ENCODE measurements at places on chromosomes 3 and 15. TPM values are rescaled to one million over a fixed set of nuclear protein-coding genes. Genes with fewer than 3 reads are reported as not detected.

Gene SOX14
- polyA plus RNA-seq, result not detected

Gene CCDC39
- 0.30 TPM for polyA plus RNA-seq

Gene CSPG4
- 3.3 TPM for polyA plus RNA-seq

Gene UNC13C
- polyA plus RNA-seq, result 0.79 TPM

Gene ZNF860
- 0.28 TPM for polyA plus RNA-seq

Gene PRSS50
- polyA plus RNA-seq, result not detected

Gene LYSMD2
- 15.8 TPM for polyA plus RNA-seq

Gene RBPMS2
- polyA plus RNA-seq, result 6.0 TPM

Gene POLQ
- polyA plus RNA-seq, result 0.22 TPM

Gene GOLGA6A
- polyA plus RNA-seq, result not detected

Gene SPRED1
- polyA plus RNA-seq, result 18.9 TPM

DNA sequence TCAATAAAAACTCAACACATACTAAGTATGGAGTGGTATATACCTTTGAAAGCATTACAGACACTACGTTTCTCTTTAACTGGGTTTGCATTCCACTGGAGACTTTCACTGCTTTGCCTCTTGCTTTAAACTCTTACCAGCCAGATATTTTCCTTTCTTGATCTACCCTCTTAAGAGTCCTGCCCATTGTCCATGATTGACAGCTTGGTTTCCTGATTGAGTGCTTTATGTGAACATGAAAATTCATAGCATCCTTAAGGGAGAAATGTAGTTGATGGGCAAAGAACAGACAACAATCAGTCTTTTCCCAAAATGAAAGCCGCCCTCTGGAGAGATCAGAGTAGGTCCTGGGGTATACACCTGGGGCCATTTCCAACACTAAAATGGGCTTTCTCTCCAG is 78.6 kb downstream of the PTPRG start:
- no peak for DNase-seq

DNA sequence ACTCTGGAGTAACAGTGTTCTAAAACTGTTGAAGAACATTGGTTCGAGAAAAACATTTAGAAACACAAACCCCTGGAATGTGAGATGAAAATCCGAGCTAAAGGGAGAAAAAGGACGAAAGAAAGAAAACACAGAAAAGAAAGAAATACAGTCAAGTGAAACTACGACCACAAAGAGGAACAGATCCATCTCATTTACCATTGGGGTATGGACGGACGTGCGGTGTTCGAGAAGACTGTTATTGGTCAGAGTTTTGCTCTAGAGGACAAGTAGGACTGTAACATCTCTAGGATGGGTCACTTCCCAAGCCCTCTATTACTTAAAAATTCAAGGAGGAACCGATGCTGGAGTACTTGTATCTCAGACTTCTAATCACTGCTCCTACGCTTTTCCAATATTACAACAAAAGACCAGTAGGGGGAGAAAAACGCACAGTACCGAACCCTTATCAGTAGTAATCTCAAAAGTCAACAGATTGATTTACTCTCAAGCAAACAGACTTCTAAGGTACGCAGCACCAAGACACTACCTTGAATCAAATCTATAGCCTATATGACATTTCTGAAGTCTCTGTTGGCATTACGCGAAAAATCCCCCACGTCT is 1.1 kb upstream of the PIK3CA start:
- DNase-seq, result no peak

DNA sequence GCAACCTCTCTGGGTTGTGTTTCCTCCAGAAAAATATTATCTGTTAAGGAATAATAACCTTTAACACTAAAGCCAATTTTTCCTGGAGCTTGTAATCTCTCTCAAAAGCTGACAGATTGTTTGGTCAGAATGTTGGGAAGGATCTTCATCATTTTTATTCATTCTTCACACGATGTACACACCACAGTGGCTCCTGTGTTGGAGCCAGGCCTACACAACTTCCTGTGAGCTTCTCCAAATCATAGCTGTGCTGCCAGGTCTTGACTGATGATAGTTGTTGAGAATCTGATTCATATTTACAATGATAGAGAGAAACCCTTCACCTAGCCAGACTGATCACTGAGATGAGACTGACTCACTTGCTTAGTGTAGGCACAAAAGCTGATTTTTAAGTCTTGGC is 151.0 kb upstream of the ROBO2 start:
- DNase-seq, result no peak

DNA sequence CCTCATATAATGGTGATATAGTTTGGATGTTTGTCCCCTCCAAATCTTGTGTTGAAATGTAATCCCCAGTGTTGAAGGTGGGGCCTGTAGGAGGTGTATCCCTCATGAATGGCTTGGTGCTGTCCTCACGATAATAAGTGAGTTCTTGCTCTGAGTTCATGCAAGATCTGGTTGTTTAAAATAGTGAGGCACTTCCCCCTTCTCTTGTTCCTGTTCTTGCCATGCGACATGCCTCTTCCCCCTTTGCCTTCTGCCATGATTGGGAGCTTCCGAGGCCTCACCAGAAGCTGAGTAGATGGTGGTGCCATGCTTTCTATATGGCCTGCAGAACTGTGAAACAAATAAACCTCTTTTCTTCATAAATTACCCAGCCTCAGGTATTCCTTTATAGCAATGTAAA is 39.2 kb downstream of the REC114 start:
- no peak for DNase-seq

DNA sequence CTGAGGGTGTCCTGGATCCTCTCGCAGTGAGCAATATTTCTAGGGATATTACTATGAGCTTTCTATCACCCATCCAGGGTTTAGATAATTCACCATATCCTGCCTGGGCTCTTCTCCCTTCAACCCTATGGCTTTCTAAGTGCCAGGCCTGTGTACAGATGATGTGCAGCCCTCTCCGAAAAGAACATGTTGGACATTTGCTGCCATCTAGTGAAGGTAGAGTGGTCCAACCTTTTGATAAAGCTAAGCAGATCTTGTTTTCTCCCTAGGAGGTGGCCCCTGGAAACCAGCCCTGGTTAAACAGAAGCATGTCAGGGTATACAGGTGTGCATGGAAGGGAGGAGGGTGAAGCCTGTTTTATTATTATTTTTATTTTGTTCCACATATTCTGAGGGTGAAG is 27.9 kb upstream of the SCN10A start:
- no peak for DNase-seq

DNA sequence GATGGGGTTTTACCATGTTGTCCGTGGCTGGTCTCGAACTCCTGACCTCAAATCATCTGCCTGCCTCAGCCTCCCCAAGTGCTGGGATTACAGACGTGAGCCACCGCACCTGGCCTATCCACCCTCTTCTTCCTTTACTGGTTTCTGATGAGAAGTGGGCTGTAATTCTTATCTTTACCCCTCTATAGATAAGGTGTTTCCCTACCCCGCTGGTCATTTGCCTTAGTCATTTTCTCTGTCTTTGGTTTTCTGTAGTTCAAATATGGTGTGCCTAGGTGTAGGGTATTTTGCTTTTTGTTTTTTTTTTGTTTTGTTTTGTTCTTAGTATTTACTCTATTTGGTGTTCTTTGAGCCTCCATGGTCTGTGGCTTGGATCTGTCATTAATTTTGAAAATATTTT is 41.3 kb downstream of the APBA2 start:
- no peak for DNase-seq

DNA sequence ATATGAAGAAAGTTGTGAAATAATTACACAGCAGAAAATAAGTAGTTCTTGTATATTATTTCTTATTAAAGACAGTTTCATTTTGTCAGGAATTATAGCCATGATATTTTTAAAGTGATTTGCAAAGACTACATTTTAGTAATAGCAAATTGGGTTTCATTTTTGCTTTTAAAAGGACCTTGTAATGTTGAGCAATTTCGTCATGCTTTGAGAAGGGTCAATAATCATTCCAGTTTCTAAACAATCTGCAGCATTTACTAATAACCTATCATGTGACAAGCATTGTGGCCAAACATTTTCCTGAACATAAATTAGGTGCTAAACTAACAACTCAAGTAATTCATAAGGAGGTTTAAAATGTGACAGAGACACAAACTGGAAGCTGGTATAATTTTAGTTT is 214.4 kb upstream of the CBLB start:
- DNase-seq, result no peak

DNA sequence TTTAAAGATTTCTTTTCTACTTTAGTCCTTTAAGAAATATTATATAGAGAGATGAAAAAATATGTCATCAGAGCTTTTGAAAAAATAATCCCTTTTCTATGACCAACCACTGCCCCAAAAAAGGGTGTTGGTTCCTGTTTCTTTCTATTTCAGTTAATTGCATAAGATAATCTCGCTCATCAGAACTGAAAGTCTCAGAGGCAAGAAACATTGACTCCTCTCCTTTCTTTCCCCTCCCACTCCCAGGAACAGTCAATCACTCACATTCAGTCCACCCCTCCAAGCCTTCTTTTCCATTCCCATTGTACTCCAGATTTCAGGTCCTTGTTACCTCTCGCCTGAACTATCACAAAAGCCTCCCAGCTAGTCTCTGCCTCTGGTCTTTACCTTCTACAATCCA is 153.7 kb upstream of the ABI3BP start:
- no peak for DNase-seq

GRCh38 chr15:37291920-37292319 is 191.6 kb upstream of the MEIS2 start:
- no peak for DNase-seq

GRCh38 chr3:143629726-143630125 is 218.5 kb downstream of the SLC9A9 start:
- DNase-seq, result no peak

DNA sequence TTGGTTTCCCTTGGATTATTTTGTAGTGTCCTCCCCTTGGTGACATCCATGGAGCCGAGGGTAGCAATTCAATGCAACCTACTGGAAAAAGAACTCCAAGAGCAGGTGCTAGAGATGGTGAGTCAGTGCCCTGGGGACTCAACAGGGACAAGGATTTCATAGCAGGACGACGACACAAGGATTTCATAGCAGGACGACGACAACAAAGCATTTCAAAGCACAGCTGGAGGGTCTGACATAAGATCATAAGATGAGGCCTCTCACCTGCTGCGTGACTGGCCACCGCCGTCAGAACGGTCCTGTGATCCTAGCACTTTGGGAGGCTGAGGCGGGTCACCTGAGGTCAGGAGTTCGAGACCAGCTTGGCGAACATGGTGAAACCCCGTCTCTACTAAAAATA is 22.5 kb downstream of the NRROS start:
- DNase-seq, result no peak

- DNase-seq, result peak; percentile 89
These were observed 6.1 kb downstream of the PPCDC start for GRCh38 chr15:75029378-75030022.

DNA sequence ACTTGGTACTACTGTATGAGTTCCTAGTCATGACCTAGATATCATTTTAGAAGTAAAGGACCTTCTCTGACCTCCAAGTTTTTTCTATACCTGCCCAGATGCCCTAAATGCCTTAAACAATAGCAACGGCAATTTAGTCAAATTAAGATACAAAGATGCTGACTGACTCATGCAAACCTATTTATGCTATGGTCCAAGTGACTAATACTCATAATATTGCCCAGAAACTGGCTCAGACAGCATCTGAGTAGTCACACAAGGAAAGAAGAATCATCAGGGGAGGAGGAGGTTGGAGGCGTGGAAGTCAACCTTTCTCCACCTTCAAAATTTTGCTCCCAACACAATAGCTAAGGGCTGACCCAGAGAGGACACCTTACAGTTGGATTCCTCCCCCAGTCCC is 6.8 kb downstream of the FYCO1 start:
- no peak for DNase-seq

DNA sequence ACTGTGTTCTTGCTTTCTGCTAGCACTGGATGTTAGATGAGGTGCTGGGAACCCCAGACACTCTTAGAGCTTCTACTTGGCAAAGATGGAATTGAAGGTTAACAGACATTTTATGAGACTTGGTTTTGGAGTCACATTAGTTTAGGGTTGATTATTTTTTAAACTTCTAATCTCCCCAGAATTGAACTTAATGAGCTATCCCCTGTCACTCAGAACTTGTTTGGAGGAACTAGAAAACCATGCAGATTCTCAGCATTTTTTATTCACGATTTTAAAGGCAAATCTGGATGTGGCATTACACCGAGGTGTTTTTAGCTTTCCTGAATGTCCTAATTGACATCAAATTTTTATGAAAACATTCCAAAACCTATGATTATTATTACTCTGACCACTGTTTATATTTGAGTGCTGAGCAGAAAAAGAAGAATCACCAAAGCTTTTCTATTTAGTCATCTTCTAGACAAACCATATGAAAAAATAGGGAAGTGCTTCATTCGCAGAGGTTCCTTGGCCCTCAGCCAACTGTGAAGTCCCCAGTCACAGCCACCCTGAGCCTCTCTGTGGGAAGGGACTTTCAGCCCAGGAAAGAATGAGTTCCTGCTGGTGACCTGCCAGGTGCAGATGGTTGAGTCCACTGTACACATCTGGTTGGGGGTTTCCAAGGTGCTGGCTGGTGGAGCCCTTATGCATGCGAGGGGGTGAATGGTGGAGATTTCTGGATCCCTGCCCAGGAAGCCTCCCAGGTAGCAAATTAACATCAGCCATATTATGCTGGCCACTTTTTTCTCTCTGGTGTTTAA is 196.0 kb upstream of the TOPAZ1 start:
- DNase-seq, result no peak

- DNase-seq, result no peak
These were observed 76.9 kb downstream of the HES1 start for GRCh38 chr3:194212845-194213331.

- DNase-seq, result no peak
These were observed 467.7 kb downstream of the GABRG3 start for GRCh38 chr15:27438403-27439375.

DNA sequence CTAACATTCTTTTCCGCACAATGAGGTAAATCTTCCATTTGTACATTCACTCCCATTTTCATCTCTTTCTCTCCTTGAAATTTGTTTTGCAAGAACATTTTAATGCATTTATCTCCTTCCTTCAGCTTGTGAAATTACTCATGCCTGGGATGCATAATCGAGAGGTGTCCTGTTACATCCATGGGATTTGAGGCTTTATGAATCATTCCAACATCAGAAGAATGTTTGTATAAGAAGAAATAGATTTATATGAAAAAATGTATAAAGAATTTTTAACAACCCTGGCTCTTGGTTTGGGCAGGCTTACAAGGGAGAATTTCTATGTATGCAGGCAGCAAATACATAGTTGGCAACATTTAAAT is 93.2 kb upstream of the MBNL1 start:
- DNase-seq, result no peak

DNA sequence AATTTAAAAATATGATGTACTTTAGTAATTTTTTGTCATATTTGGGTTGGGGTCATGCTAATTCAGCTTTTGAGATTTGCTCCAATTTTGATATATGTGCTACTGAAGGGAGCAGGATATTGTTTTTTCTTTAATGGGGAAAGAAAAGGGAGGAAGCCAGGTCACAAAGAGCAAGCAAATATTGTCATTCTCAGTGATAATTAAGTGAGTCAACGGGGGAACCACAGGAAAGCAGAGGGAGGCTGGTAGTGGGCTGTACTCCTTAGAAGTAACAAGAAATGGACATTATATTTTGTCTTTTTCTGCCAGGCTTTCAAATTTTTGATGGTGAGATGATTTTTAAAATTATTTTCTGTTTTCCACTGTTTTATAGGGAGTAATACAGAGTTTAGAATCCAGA is 45.6 kb upstream of the NMD3 start:
- no peak for DNase-seq

DNA sequence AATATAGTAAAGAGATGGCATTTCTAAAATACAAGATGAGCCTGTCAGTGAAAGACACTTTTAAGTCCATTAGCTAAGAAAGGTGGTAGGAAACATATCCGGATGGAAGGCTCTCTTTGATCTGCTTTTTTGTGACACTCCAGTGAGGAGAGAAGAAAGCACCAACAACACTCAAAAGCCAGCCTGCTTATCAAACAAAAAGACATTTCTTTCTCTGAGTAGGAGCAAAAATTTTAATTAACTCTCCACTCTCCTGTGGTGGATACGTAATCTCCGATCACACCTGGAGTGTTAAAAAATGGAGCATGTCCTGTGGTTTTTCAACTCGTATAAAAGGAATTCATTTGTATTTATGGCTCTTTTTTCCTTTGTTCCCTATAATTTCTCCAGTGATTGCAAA is 65.3 kb downstream of the OXNAD1 start:
- DNase-seq, result no peak
